ENCODE measurements at places on chromosomes 12 and 14.

DNA sequence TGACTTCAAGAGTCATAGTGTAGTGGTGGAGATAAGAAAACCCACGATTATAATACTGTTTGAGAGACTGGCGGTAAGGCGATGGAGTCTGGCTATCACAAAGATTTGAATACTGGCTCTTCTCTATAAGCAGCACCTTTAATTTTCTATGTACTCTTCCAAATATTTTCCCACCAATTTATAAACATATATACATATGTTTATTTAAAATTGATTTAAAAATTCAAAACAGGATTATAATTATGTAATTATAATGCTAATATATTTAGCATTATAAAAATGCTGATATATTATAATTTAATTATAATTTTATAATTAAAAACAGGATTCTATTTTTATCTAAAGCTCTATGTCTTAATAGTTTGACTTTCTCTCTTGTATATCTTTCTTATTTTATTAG is 15.4 kb upstream of the DCD start:
- no peak for DNase-seq

DNA sequence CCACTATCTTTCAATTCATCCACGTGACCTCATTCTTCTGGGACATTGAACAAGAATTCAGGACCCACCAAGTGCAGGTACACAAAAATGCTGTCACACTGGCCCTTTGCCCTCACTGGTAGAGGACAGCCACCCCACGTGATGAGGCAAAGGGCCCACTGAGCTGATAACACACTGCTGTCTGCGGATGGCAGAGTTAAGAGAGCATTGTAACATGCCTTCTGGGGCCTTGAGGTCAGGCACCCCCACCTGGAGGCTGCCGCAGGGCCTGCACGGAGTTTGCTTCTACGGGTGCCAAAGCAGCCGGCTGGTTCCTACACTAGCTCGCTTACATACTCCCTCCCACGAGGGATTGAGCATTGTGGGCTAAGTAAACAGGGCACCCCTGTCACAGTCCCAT is 101.0 kb downstream of the LRIG3 start:
- no peak for DNase-seq

DNA sequence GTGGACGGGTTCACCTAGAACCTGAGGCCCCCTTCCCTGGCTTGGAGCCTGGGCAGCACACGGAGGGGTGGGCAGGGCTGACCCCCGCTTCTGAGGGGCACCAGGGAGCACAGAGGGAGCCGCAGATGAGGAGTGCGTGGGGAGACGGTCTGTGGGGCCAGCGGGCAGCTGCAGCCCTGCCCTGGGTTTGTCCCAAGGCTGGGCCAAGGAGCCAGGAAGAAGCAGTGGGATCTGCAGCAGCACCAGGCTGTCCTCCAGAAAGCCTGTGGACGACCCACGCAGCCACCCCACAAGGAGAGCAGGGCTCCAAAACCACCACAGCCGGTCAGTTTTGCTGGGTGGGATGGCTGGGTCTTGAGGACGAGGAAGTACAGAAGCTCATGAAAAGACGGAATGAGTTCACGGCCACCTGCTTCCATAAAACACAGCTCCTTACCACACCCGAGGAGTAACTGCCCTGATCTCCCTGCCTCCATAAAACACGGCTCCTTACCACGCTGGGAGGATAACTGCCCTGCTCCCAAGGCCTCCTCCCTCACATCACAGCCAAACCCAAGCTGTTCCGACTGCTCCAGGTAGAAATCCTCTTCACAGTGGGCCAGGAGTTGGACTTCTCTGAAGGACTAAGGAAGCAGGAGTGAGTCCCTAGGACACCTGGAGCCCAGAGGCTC is 9.9 kb upstream of the GOLGA3 start:
- DNase-seq: no peak

DNA sequence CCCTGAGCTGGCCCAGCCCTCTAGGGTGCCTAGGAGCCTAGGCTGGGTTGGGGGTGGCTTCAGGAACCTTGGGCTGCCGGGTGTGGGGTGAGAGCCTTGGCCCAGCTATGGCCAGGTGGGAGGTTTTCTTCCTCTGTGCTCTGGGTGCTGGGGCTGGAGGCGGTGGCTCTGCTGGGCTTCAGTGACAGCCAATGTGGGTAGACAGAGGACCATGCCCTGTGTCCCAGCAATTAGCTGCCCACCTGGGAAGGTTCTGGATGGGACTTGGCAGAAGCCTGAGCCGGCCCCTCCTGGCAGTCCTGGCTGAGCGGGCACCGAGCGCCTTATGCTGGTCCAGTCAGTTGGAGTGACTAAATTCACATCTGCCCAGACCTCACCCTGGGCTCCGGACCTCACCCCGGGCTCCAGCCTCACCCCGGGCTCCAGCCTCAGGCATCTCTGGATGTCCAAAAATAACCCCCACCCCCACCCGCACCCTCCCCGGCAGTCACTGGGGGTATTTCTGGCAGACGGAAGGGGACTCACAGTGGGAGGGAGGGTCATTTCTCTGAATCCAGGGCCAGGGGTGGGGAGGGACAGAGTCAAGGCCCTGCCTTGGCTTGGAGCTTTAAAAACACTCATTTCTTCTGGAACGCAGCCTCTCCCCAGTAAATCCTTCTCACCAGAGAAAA is 46.9 kb downstream of the CYP46A1 start:
- DNase-seq: no peak

- DNase-seq: no peak
Measured at GRCh38 chr12:3130057-3130830, 53.1 kb downstream of the TSPAN9 start.

DNA sequence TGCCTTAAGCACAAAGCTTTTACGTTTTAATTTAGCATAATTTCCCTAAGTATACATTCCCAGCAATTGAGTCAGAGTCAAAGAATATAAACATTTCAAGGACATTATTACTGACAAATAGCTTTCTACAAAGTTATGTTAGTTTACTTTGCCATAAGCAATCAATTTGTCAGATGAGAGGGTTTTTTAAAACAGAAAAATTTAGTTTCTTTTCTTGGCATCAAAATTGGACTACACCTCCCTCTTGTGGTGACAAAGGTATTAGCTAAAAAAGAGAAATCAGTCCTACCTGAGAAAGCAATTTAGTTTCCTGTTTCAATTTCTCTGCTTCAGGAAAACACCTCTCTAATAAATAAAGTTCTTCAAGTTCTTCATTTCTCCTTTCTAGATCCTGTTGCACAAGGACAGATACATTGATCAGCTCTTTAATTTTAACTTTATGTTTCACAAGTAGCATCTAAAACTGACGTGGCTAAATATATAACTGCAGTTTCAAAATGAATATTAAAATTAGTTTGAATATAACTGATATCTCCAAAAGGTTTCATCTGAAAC is 39.9 kb downstream of the DNAI7 start:
- no peak for DNase-seq

DNA sequence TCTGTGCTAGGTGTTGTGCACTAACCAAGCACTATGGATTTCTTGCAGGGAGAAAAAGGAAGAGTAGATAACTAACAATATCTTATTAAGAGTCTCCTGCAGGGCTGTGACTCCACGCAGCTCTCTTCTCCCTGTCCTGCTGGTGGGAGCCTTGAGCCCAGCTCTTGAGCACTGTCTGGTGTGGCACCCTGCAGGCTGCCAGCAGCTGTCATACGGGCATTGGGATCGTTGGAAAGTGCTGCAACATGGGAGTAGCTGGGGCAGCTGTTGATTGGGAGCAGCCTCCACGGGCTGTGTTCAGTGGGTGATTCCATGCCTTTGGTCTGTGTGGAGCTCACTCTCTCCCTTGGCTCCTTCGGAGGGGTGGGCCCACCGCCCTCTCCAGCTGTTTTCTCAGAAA is 125.3 kb downstream of the FBXL14 start:
- no peak for DNase-seq

GRCh38 chr14:105258846-105259245 is 10.5 kb downstream of the BTBD6 start:
- no peak for DNase-seq

GRCh38 chr14:85554106-85554505 is 24.2 kb downstream of the FLRT2 start:
- DNase-seq: no peak

DNA sequence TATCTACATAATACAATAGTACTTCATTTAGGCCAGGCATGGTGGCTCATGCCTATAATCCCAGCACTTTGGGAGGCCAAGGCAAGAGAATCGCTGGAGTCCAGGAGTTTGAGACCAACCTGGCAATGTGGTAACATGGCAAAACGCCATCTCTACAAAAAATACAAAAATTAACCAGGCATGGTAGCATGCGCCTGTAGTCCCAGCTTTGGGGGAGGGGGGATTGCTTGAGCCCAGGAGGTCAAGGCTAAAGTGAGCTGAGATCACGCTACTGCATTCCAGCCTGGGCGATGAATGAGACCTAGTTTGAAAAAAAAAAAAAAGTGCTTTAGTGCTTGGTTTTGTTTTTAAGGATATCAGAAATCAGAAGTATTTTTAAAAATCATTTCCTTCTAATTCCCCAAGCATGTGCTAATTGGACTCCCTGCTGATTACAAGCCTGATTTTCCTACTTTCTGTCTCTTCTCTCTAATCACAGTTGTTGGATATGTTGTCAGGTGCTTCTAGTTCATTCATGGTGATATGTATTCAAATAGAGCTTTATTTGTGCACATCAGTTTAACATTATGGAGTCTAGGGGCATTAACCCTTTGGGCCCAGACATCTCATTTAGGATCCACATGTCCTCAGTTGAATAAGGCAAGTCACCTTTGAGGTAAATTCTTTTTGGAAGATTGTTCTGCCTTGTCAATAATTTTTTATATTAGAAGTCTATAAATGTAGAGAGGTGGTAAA is 7.0 kb upstream of the KRAS start:
- DNase-seq: no peak

GRCh38 chr14:61528591-61529021 is 166.7 kb upstream of the HIF1A start:
- no peak for DNase-seq

- no peak for DNase-seq
Measured at GRCh38 chr14:53273671-53274072, 120.5 kb upstream of the DDHD1 start.

DNA sequence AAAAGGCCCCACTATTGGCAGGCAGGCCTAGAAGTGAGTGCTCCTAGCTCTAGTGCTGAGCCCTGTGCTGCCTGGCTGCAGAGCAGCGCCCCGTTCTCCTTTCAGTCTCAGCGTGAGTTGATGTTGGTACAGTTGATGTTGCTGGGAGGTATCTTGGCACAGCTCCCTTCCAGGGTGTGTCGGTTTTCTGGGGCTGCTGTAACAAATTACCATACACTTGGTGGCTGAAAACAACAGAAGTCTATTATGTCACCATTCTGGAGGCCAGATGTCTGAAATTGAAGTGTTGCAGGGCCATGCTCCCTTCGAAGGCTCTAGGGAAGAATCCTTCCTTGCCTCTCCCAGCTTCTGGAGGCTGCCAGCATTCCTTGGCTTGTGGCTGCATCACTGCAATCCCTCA is 151.4 kb downstream of the TSPAN9 start:
- no peak for DNase-seq

GRCh38 chr12:74449872-74450271 is 87.8 kb upstream of the ATXN7L3B start:
- no peak for DNase-seq

DNA sequence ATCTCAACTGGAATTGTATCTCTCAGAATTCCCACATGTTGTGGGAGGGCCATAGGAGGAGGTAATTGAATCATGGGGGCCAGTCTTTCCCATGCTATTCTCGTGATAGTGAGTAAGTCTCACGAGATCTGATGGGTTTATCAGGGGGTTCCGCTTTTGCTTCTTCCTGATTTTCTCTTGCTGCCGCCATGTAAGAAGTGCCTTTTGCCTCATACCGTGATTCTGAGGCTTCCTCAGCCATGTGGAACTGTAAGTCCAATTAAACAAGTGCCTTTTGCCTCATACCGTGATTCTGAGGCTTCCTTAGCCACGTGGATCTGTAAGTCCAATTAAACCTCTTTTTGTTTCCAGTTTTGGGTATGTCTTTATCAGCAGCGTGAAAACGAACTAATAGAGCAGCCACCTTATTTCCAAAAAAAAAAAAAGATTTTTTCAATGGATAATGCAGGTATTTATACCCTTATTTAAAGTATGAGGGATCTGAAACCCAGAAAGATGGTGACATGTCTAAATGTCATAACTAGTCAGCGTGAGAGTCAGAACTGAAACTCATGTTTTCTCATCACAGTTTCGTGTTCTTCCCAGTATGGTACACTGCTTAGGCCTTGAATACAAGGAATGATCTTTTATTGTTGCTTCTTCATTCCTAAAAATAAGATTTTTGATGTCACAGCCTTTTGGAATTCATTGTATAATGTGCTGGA is 89.6 kb downstream of the ERC1 start:
- DNase-seq: no peak

GRCh38 chr12:104873374-104873773 is 84.7 kb downstream of the SLC41A2 start:
- DNase-seq: no peak

DNA sequence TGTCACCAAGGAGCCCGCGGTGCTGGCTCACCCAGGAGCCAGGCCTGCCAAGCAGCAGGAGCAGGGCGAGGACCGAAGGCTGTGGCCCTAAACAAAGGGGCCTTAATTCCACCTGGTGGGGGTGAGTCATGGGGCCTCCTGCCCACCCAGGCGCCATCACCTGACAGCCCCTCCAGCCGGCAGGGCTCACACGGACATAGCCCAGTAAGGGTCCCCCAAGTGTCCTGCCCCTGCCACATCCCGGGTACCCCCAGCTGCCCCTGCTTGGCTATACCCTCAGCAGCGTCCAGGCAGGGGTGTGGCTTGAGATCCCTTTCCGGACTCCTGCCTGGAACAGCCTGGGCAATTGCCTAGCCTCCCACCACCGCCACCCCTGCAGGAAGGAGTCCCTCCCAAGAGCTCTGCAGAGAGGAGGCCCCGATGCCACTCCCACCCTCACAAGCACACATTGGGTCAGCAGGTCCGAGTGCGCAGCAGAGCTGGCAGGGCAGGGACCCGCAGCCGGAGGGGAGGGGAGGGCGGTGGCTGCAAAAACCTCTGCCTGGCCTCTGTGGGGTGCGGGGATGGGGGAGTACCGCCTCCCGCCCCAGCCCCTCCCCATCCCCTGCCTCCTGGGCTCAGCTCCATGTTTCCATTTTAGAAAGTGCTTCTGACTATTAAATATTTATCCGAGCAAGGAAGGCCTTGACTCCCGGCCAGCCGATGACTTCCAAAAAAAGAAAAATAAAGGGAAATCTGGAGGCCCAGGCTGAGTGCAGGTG is 4.6 kb downstream of the AHNAK2 start:
- no peak for DNase-seq

DNA sequence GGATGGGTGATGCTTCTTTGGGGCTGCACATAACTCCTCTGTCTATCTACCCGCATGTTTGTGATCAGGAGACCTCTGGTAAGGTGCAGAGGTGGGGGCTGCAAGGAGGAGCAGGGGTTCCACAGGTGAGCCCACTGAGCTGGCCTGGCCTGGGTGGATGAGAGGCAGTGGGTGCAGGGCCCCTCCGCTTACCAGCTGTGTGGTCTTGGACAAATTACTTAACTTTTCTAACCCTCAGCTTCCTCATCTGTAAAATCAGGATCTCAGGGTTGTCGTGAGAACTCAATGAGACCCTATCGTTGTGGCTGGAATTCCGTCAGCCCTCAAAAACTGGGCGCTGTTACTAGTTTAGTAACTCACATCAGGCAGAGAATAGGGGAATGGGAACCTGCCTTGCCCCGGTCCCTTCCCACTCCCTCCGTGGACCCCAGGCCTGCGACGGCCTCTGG is 7.5 kb downstream of the PTPN6 start:
- no peak for DNase-seq
